ENCODE measurements at places on chromosomes 12 and 14. TPM values are rescaled to one million over a fixed set of nuclear protein-coding genes. Genes with fewer than 3 reads are reported as not detected.

DNA sequence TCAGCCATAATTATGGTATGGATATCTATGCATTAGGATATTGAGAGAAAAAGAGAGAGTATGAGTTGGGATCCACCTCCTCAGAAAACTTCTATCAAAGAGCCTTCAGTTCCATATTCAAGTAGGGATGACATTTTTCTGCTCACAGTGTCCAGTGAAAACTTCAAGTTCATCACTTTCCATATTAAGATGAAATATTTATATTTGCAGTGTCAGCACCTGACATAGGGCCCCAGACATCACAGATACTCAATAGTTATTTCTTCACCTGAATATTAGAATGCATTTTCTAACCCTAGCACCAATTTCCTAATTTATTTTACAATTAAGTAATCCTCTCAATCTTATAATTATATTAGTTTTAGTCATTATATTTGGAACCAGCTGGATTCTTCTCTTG is 318.0 kb upstream of the MGAT4C start:
- H3K4me3 ChIP-seq: no peak overlapping the region
- no peaks in the 10 kb centered on the region for H3K27me3 ChIP-seq
- H3K36me3 ChIP-seq: no peaks in the 10 kb centered on the region

Gene CCDC38
- 0.12 TPM for total RNA-seq

GRCh38 chr14:103593577-103593976 is 30.8 kb downstream of the COA8 start:
- no peak overlapping the region for H3K4me3 ChIP-seq
- peak overlapping the region; percentile 90 for H3K27ac ChIP-seq
- peaks cover 25% of the 10 kb centered on the region for H3K4me1 ChIP-seq
- H3K27me3 ChIP-seq: no peaks in the 10 kb centered on the region
- DNase-seq: no peak
- H3K36me3 ChIP-seq: no peaks in the 10 kb centered on the region

DNA sequence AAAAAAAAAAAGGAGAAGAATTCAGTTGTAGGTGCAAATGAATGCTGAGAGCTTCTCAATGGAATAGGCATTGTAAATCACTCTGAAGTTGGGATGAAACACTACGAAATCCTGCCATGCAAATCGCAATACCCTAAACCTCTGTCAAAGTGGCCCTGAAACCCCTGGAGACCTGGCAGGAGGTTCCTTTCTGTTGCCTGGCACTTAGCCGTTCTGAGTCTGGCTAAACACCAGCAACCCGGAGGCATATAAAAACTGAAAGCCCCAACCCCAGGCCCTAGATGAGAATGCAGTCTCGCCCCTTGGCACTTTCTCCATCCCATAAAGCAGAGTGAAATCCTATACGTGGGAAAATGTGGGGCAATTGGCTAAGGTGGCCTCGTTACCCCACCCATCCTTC is 151.5 kb upstream of the PARP11 start:
- no peak overlapping the region for H3K27ac ChIP-seq
- DNase-seq: no peak
- H3K4me1 ChIP-seq: peaks cover 33% of the 10 kb centered on the region
- peaks cover 56% of the 10 kb centered on the region for H3K27me3 ChIP-seq
- no peaks in the 10 kb centered on the region for H3K36me3 ChIP-seq
- H3K4me3 ChIP-seq: no peak overlapping the region

DNA sequence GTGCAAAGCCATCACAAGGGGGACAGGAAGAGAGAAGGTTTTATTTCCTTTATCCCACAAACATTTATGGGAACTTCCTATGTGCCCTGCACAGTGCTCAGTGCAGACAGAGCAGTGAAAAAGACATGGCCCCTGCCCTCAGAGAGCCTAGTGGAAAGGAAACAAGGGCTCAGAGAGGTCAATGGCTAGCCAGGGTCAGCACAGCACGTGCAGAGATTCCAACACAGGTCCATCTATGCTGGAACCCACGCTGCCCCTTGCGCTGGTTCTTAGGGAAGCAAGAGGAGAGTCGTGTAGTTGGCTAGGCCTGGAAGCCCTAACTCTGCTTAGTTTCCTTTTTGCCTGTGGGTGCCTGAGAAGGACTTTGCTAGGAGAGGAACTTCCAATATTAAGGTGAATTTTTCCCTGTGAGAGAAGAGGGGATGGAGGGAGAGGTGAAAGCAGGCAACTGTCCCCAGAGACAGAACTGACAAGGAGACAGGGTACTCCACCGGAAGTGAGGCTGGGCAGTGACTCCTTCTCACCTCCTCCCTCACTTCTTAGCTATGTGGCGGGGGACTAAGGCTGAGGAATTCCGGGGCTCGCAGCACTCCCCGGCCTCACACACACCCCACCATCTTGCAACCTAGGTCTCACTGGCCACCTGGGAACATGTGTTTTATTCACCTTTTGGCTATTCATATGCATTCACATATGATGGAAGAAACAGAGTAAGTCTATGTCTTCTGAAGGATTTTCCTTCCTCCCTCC is 12.1 kb upstream of the GPX2 start:
- no peaks in the 10 kb centered on the region for H3K4me1 ChIP-seq
- H3K4me3 ChIP-seq: no peak overlapping the region
- no peak overlapping the region for H3K27ac ChIP-seq
- no peaks in the 10 kb centered on the region for H3K27me3 ChIP-seq
- DNase-seq: no peak

DNA sequence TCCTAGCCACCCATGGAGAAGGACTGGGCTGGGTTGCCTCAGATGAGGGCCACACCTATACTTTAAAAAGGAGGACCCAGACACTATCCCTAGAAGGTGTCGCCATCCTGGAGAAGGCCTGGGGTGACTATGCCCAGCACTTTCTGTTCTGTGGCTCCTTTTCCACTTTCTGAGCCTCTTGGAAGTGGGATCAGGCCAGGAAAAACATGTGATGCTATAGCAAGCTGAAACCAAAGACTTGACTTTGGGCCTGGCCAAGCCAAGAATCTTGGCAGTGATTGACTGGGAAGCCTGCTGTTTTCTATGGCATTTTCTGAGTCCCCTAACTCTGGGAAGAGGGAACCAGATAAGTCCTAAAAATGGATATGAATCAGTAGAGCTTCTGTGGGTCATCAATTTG is 332.3 kb downstream of the ZFP36L1 start:
- H3K27me3 ChIP-seq: no peaks in the 10 kb centered on the region
- H3K4me1 ChIP-seq: peaks cover 20% of the 10 kb centered on the region
- H3K27ac ChIP-seq: no peak overlapping the region

GRCh38 chr12:42565633-42566032 is 23.9 kb downstream of the PRICKLE1 start:
- no peaks in the 10 kb centered on the region for H3K27me3 ChIP-seq
- H3K4me1 ChIP-seq: peaks cover 8% of the 10 kb centered on the region
- H3K27ac ChIP-seq: no peak overlapping the region
- no peaks in the 10 kb centered on the region for H3K36me3 ChIP-seq
- no peak overlapping the region for H3K4me3 ChIP-seq

Measured in neural progenitor cell (in vitro differentiated cells).